ENCODE measurements at places on chromosomes 12 and 14. TPM values are rescaled to one million over a fixed set of nuclear protein-coding genes. Genes with fewer than 3 reads are reported as not detected.

Gene PLEKHG7
- total RNA-seq: not detected

Gene DLK1
- not detected for total RNA-seq

Gene ANO6
- total RNA-seq: 55.1 TPM

Gene TMTC2
- 6.9 TPM for total RNA-seq

Gene CHST11
- total RNA-seq: 8.6 TPM

Gene CSRP2
- 18.6 TPM for total RNA-seq

Gene ARHGEF25
- 0.07 TPM for total RNA-seq

Gene ZNF641
- total RNA-seq: 2.3 TPM

Gene INSM2
- total RNA-seq: not detected

Gene SSTR1
- total RNA-seq: 0.05 TPM

Gene INHBC
- not detected for total RNA-seq

Gene AGAP2
- total RNA-seq: 0.25 TPM

Gene TSPAN11
- 3.6 TPM for total RNA-seq

Gene ZFHX2
- total RNA-seq: 0.69 TPM

Gene BDKRB1
- not detected for total RNA-seq

Gene RTN1
- 0.87 TPM for total RNA-seq

Gene PIANP
- total RNA-seq: not detected

Gene MYL2
- total RNA-seq: 5.0 TPM

Gene VASH1
- total RNA-seq: 10.1 TPM

Gene SMAGP
- 40.8 TPM for total RNA-seq

Gene RNU7-1
- not detected for total RNA-seq

Gene CBLN3
- total RNA-seq: 2.2 TPM

Gene POLE2
- total RNA-seq: 19.9 TPM

Gene ALKBH2
- 6.1 TPM for total RNA-seq

Gene PRH2
- total RNA-seq: not detected

Gene FAM186B
- total RNA-seq: not detected

Gene PCED1B
- total RNA-seq: not detected

Gene CACNA1C
- 0.05 TPM for total RNA-seq

Gene ADCY6
- total RNA-seq: 16.9 TPM

Gene SPATS2
- total RNA-seq: 21.4 TPM

Gene STAC3
- not detected for total RNA-seq

Gene LTBP2
- 138 TPM for total RNA-seq
